Stimulated activated CD4-positive, alpha-beta T cell treated with anti-CD3 and anti-CD28 coated beads, Interleukin-4, amount 100 ng/mL, for 1 hour (primary cell): ENCODE measurements at places on chromosomes 13 and 19.

- DNase-seq: no peak
Observed at GRCh38 chr19:44955505-44956439, 592 bp downstream of the CLPTM1 start.

GRCh38 chr13:51848674-51849073, 3.7 kb upstream of the TMEM272 start:
- no peak for DNase-seq

DNA sequence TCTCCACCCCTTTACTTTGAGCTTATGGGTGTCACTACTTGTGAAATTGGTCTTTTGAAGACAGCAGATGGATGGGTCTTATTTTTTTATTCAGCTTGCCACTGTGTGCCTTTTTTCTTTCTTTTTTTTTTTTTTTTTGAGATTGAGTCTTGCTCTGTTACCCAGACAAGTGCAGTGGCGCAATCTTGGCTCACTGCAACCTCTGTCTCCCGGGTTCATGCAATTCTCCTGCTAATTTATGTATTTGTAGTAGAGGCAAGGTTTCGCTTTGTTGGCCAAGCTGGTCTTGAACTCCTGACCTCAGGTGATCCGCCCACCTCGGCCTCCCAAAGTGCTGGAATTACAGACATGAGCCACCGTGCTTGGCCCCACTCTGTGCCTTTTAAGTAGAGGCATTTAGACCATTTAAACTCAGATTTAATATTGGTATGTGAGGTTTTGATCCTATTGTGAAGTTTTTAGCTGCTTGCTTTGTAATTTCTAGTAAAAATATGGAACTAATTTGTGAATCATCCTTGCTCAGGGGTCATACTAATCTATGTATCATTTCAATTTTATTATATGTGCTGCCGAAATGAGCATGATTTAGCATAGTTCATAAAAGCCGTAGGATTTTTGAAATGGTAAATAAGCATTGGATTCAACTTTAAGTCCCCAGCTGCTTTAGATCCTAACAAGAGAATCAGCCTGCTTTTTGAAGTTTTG, 584.5 kb downstream of the SLITRK1 start:
- no peak for DNase-seq

GRCh38 chr19:58406818-58407657, 1.4 kb upstream of the ZNF584 start:
- DNase-seq: no peak

DNA sequence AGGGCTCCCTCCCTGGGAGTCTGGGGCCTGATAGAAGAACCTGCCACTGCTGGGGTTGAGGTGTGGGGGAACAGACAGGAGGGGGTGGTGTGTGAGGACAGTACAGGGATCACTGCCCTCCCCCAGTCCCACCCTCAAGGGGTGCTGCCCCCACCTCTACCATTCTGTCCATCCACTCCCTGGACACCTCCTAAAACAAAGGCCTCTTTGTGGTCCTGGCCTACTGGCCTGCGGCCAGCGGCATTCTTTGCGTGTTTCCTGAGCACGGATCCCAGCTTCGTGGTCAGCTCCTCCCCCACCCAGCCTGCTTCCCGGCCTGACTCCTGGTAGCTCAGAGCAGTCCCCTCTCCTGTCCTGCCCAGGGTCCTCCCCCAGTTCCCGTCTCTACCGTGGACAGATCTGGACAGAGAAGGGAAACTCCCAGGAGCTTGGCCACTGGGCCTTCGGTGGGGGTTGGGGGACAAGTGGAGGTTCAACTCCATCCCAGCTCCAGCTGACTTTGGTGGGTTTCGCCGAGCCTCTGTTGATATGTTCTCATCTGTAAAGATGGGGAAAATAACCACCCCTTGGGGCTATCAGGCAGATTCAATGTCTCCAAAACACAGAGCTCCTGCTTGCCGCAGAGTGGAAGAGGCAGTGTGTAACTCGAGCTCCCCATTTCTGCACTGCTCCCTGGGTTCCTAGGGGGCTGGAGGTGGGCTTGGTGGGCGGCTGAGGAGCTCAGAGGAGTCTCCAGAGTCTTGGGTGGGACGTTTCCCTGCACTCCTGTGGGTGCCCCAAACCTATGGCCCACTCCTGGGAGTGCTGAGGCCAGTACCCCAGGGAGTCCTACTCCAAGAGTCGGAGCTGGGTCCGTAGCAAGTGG, 48.7 kb downstream of the LYL1 start:
- no peak for DNase-seq

DNA sequence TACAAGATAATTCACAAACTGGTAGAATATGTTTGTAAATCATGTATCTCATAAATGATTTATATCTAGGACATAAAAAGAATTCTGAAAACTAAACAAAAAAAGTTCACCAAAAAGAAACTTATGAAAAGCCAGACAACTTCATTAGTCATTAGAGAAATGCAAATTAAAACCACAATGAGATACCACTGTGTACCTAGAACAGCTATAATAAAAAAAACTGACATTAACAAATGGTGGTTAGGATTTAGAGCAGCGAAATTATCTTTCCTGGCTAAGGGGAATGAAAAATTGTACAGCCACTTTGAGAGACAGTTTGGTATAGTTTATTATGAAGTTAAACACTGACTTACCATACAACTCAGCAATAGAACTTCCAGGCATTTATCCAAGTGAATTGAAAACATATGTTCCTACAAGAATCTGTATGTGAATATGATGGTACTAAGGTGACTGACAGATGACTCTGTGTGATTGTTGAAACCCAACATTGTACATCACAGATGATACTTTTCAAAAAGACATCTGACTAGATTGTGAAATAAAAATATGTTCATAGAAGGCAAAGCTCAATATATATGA, 41.8 kb downstream of the UGGT2 start:
- no peak for DNase-seq

DNA sequence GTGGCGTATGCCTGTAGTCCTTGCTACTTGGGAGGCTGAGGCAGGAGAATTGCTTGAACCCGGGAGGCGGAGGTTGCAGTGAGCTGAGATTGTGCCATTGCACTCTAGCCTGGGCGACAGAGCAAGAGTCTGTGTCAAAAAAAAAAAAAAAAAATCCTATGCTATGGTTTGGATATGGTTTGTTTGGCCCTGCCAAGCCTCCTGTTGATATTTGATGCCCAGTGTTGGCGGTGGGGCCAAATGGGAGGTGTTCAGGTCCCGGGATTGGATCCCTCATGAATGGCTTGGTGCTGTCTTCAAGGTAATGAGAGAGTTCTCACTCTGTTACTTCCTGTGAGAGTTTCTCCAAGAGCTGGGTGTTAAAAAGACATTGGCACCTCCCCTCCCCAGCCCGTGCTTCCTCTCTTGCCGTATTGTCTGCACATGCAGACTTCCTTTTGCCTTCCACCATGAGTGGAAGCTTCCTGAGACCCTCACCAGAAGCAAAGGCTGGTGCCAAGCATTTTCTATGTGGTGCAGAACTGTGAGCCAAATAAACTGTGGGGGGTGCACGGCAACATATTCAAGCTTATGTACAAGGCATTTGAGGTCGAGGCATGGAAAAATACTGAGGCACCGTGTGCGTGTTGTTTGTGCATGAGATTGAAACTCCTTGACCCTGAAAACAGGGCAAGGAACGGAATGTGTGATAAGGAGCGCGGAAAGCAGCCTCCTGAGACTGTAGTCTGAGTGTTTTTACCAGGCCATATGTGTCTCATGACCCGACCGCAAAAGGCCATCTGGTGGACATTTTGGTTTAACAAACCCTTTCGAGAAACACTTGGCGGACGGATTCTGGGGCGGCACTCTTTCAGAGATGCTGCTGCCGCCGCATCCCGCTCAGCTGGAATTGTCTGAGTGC, 7.3 kb downstream of the SIGLEC9 start:
- DNase-seq: no peak

GRCh38 chr19:4951656-4952055, 17.3 kb upstream of the KDM4B start:
- DNase-seq: no peak

GRCh38 chr13:112481458-112481857, 105.3 kb downstream of the SPACA7 start:
- no peak for DNase-seq

GRCh38 chr19:13014101-13014920, 19.0 kb downstream of the NFIX start:
- DNase-seq: no peak

DNA sequence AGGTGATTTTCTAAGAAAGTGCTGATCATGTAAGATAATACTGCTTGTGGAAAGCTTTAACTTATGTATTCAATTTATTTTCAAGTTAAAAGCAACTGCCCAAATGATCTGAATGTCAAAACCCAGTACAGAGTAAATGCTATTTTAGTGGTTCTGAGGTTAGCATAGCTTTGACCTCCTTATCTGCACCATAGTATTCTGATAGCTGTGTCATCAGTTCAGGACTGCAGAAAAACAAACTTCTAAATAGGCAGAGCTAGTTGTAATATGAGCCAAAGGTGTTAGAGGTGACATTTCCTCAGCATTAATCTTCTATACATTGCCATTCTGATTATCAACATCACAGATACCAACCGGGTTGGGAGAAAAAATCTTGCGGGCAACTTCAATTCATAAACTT, 758.7 kb downstream of the SLITRK5 start:
- DNase-seq: no peak

DNA sequence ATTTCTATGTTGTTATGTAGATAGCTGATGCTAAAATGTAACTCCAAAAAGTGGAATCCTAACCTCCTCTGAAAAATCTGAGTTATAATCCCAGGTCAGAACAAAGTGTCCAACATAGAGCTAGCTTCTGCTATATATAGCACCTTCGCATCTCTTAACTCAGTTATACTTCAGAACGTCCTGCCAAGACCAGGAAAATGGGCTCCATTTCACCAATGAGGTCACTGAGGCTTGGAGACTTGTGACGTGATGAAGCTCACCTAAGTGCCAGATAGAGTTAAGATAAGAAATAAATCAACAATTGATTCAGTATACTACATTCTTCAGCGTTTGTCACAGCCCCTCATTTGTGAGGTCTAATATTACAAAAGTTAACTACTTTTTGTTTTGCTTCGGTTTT, 88.8 kb downstream of the KCTD12 start:
- DNase-seq: no peak

GRCh38 chr13:114341003-114341777, 26.9 kb downstream of the CHAMP1 start:
- no peak for DNase-seq

DNA sequence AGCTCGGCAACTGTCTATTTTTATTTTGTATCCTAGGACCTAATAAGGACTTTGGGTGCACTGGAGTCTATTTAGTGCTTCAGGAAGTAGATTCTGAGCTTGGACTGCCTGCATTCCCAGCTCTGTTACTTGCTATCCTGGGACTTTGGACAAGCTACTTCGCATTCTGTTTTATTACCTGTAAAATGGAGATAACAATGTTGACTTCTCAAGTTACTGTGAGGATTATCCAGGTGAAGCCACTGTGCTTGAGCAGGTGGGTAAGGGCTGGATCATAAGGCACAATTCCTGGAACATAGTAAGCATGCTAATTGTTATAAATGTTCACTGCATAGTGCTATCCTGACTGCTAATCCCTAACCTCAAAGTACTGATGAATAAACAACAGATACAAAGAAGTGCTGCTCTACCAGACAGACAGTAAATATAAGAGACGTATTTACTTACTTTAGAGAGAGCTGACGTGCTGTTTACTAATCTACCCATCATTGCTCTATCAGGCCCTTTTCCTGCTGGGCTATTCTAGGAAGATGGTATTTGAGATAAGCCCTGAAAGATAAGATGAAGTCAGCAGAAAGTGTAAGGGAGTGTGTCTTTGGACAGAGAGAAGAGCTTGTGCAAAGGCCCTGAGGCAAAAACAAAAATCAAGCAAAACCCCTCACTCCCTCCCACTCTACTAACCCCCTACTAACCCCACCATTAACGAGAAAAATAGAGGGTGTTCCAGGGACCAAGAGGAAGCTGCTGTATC, 50.8 kb upstream of the FLT1 start:
- no peak for DNase-seq

DNA sequence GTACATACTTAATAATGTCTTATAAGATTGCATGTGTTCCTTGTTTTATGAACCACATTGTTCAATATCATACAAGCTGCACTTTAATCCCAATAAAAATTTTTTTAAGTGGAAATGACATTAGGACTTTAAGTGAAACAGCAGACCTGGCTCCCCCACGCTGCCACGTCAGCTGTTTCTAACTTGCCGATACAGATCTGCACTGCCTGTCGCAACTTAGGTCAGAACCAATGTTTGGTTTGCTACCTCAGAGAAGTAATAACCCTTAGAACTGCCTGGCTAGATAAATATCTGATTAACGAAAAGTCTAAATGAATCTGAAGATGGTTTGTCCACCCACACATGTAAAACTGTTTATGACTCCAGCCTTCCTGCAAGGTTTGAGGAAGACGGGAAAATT, 327.5 kb upstream of the DACH1 start:
- DNase-seq: no peak

DNA sequence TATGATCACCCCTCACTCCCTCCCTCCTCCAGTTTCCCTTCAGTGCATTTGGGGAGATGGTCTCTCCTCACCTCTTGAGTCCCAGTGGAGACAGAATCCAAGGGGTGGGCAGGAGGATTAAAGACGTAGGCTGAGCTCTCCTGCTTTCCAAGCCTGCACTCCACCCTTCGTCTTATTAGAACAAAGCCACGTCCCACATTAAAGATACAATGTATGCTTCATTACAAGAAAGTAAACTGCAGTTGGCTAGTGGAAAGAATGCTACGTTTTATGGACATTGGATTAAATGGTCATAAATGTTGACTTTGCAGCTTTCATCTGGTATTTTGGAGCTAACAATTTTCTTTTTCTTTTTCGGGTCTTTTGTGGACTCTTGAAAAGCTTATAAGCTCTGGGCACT, 1.5 kb upstream of the KLK11 start:
- DNase-seq: no peak

DNA sequence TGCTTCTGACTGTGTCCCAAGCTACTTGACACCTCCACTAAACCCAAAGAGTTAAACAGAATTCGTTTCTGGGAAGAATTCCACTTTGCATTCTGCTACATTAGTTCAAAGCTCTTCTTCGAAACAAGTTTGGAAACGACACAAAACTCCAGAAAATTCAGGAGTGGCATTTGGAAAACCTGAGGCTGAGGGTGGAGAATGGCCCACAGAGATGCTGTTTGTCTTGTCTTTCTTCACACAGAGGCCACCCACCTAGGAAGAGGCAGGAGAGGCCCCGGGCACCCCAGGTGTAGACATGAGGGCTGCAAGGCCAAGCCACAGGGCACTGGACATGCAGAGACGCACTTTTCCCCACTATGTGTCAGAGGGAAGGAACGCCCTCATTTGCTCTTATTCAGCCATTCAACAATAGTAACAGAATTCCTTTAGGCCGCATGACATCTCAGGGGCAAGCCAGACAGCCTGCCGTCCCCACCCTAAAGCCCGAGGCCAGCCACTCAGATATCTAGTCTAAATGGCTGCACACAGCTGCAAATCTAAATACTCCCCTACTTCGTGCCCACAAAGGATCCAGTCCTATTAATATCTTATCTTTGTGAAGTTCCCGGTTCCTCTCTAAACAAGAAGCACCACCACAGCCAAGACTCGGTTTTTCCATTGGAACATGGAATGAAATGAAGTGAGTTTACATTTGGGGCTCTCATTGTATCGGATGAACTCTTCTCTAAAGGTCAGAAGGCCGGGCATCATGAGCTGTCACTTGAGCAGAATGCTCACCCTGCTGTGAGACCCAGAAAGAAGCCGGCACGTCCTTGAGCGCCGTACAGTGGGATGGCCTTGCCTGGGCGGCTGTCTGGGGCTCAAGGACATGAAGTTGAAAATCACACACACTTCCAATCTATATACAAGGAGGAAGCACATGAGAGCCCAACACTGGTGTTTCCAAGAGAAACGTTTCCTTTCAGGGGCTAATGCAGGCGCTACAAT, 19.8 kb downstream of the COL4A1 start:
- no peak for DNase-seq
